Ureter (tissue), 1 donor: ENCODE measurements at places on chromosomes 2 and 18. TPM values are rescaled to one million over a fixed set of nuclear protein-coding genes. Genes with fewer than 3 reads are reported as not detected.

ASTL gene
- total RNA-seq, result not detected

CYP27C1 gene
- 0.73 TPM for total RNA-seq

SFTPB gene
- 1.7 TPM for total RNA-seq

STRN gene
- 26.7 TPM for total RNA-seq

TUBB8B gene
- total RNA-seq, result not detected

UGT1A6 gene
- 134 TPM for total RNA-seq

ADD2 gene
- total RNA-seq, result 2.1 TPM

IL36A gene
- not detected for total RNA-seq

PSMA8 gene
- not detected for total RNA-seq

INHBB gene
- 10.8 TPM for total RNA-seq

FAM124B gene
- 1.9 TPM for total RNA-seq

CHRND gene
- total RNA-seq, result not detected

FOXD4L1 gene
- total RNA-seq, result 0.39 TPM

ERBB4 gene
- total RNA-seq, result 10.2 TPM

OXER1 gene
- total RNA-seq, result 3.1 TPM

GKN1 gene
- total RNA-seq, result not detected

KLHL30 gene
- 2.2 TPM for total RNA-seq

RAD51AP2 gene
- total RNA-seq, result not detected

ABI2 gene
- 60.2 TPM for total RNA-seq

ADCY3 gene
- 82.5 TPM for total RNA-seq

TMEM178A gene
- 2.9 TPM for total RNA-seq

NT5C1B gene
- not detected for total RNA-seq

NEU4 gene
- 0.49 TPM for total RNA-seq

RGPD8 gene
- total RNA-seq, result 20.1 TPM

ELOA2 gene
- not detected for total RNA-seq

SAG gene
- not detected for total RNA-seq

TPO gene
- total RNA-seq, result 4.2 TPM

ATOH8 gene
- 21.8 TPM for total RNA-seq

MRO gene
- total RNA-seq, result 1.9 TPM

GALNT3 gene
- 41.5 TPM for total RNA-seq

CLASP1 gene
- total RNA-seq, result 74.8 TPM

UGT1A4 gene
- 23.2 TPM for total RNA-seq

PRR30 gene
- total RNA-seq, result not detected

ONECUT2 gene
- 0.03 TPM for total RNA-seq

ARHGEF33 gene
- total RNA-seq, result 0.68 TPM

CCDC148 gene
- 3.4 TPM for total RNA-seq

EMILIN2 gene
- total RNA-seq, result 17.5 TPM

SCTR gene
- not detected for total RNA-seq

STON1 gene
- 16.2 TPM for total RNA-seq

CLHC1 gene
- total RNA-seq, result 26.3 TPM

DTNA gene
- 55.7 TPM for total RNA-seq

CIB4 gene
- total RNA-seq, result not detected
